ENCODE measurements at places on chromosomes 12 and 14.

DNA sequence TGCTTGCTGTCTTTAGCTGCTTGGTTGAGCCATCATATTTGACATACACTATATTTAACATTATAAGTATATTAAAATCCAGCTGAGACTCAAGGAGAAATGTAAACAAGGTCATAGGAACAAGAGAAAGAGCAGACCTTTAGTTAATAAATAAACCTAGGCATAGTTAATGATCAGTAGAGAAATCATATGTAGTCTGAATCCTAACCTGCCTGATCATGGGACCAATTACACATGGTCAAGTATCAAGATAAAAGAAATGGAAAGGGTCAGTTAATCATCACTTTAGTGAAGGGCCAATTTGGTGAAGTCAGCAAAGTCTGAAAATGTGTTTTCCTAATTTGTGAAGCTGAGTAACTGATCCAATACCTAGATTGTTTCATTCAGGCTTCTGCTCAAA is 7.5 kb downstream of the RNF212B start:
- no peak for DNase-seq

DNA sequence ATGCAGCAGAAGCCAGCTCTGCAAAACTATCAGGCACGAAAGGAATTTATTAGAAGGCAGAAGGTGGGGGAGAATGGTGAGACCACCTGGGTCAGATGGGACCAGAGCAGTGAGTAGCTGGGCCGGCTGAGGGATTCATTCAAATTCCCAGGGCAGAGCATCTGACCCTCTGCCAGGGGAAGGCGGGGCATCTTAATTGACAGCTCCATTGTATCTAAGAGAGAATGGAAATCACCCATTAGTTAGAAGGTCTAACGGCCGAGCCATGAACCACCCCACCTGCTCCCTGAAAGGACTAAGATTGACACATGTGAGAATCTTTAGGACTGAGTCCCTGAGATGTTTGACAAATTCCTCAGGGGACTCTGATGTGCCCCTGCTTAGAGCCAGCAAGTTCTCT is 83.7 kb downstream of the PHETA1 start:
- no peak for DNase-seq

DNA sequence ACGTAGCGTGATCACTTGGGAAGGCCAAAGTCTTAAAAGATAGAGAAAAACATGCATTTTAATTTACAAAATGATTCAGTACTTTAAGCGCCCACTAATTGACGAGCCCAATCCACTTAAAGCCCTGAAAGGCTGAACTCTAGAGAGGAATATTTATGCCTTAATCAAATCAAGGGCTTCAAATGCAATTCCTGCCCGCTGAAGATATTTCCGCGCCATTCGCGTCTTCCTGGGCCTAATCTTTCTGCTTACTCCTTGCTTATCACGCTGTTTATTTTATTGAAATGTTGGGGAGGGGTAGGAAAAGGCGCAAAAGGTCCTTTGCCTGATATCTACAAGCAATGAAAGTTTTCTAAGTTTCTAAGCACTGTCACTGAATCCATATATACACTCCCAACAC is 4.0 kb downstream of the TBX3 start:
- DNase-seq, result no peak

DNA sequence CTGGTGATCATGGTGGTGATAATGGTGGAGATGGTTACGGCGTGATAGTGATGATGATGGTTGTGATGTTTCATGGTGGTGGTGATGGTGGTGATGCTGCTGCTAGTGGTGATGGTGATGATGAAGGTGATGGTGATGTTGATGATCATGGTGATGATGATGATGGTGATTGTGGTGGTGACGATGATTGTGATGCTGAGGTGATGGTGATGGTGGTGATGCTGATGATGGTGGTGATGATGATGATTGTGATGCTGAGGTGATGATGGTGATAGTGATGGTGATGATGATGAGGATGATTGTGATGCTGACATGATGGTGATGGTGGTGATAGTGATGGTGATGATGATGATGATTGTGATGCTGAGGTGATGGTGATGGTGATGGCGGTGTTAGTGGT is 113.2 kb upstream of the EVL start:
- no peak for DNase-seq

- no peak for DNase-seq
These were observed 64.1 kb downstream of the RAD51B start for GRCh38 chr14:67883717-67884116.

DNA sequence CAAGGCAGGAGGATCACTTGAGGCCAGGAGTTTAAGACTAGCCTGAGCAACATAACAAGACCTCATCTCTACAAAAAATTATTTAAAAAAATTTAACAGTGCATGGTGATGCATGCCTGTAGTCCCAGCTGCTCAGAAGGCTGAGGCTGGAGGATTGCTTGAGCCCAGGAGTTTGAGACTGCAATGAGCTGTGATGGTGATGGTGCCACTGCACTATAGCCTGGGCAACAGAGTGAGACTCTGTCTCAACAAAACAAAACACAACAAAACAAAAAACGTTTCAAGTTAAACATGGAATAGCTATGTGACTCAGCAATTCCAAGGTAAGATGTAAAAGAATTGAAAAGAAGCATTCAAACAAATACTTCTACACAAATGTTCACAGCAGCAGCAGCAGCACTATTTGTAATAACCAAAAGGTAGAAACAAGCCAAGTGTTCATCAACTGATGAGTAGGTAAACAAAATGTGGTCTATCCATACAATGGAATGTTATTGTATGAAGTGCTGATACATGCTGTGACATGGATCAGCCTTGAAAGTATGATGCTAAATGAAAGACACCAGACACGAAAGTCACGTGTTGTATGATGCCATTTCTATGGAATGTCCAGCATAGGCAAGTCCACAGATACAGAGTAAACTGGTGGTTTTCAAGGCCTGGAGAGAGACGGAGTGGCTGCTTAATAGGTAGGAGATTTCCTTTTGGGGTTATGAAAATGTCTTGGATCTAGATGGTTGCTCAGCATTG is 31.4 kb downstream of the CFAP251 start:
- DNase-seq, result no peak

- DNase-seq, result no peak
These were observed 115.0 kb upstream of the EGLN3 start for GRCh38 chr14:34065690-34066391.

- DNase-seq, result no peak
These were observed 160.1 kb downstream of the KTN1 start for GRCh38 chr14:55739967-55740648.

- DNase-seq, result no peak
These were observed 8.2 kb upstream of the PARP11 start for GRCh38 chr12:3881281-3881950.

DNA sequence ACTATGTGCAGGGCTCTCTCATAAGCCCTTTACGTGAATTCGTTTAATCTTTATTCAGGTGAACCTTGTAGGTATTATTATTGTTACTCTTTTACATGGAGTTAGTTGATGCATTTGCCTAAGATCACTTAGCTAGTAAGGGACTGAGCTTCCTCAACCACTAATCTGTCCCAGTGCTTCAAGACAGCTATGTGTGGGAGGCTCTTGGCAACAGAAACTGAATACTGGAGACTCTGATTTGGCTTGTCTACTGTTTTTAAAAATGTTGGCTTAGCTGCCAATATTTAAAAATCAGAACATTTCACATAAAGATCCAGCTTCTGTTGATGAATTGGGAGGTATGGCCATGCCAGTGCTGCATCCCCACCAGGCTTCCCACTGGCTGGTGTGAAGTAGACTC is 6.8 kb downstream of the KNTC1 start:
- no peak for DNase-seq

- DNase-seq, result no peak
These were observed 1.5 kb upstream of the DIABLO start for GRCh38 chr12:122227341-122227740.

DNA sequence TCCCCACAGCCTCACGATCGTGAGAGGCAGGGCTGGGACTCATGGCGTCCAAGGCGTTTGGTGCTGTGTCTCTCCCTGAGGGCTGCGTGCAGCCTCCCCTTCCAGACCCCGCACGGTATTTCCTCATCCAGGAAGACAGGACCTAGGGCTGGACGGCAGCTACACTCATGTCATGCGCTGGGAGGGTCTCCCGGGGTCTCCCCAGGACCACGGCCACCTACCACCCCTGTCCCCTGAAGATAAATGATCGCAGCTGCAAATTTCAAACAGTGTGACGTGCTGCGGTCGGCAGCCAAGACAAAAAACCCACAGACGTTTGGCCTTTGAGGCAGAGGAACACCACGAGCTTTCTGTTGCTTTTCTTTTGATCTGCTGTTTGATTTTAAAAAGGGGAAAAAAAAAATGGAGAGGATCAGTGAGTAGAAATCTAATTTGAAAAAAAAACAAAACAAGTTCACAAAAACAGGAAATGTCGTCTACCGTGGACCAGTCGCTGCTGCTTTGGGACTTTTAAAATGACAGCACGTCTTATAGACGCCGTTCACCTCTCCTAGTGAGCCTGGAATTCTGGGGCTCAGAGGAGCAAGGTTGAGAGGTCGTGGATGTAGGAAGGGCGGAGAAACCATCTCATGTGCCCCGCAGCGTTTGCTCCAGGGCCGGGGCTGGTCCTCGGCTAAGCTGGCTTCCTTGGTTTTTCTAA is 237.6 kb downstream of the SLC41A2 start:
- no peak for DNase-seq

DNA sequence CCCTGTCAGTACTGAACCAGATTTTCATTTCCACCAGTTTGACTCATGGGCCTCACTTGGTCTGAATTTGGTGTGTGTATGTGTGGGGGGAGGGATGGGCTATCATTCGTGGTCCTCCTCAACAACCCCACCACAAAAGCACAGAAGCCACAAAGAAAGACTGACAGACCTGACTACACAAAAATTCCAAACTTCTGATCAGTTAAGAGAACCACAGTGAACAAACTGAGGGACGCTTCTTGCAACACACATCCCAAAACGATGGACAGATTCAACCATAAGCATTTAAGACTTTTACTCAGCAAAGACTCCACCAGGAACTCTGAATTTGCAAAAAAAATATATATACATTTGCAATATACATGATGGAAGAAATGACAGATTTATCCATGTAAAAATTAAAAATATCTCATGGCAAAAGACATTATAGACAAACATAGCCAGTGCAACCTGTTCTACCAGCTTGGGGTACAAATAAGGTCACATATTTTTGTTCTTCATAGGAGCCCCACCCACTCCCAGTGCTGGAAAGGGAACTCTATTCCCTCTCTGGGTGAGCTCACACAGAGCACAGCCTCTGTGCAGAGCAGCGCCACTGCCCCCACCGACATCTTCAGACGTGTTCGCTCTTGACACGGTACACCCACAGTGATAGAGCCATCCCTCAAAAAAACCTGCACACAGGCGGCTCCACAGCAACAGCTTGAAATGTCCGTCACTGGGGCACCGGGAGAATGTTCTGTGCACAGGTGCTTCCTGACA is 49.7 kb downstream of the JAG2 start:
- DNase-seq, result peak; percentile 1

DNA sequence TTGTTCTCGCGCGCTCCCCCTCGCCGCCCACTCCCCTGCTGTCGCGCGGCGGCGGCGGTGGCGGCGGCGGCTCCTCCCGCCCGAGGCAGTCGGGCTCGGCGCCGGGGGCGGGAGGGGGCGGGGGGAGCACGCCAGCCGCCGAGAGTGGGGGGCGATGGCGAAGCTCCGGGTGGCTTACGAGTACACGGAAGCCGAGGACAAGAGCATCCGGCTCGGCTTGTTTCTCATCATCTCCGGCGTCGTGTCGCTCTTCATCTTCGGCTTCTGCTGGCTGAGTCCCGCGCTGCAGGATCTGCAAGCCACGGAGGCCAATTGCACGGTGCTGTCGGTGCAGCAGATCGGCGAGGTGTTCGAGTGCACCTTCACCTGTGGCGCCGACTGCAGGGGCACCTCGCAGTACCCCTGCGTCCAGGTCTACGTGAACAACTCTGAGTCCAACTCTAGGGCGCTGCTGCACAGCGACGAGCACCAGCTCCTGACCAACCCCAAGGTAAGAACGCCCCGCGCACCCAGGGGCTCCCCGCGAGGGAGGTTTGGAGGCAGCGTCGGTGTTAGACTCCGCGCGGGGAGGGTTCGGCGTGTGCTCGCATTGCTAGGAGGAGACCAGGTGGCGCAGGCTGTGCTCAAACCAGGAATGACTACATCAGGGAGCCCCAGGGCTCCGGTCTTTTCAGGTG is 629 bp downstream of the KCNMB4 start:
- no peak for DNase-seq

DNA sequence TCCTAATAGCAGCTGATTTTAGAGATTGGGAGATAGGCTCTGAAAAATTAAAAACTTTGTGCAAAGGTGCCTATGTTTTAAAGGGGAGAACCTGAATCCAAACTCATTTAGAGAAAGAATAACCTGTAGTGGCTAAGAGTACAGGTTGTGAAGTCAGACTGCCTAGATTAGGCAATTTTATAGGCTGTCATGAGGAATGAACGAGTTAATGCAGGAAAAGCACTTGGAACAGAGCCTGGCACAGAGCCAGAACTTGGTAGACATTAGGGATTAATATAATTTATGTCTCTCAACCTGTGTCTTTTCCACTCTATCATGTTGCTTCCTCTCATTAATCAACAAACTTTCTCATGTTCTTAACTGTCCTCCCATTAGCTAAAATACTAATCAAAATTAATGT is 98.1 kb downstream of the WIF1 start:
- DNase-seq, result no peak

DNA sequence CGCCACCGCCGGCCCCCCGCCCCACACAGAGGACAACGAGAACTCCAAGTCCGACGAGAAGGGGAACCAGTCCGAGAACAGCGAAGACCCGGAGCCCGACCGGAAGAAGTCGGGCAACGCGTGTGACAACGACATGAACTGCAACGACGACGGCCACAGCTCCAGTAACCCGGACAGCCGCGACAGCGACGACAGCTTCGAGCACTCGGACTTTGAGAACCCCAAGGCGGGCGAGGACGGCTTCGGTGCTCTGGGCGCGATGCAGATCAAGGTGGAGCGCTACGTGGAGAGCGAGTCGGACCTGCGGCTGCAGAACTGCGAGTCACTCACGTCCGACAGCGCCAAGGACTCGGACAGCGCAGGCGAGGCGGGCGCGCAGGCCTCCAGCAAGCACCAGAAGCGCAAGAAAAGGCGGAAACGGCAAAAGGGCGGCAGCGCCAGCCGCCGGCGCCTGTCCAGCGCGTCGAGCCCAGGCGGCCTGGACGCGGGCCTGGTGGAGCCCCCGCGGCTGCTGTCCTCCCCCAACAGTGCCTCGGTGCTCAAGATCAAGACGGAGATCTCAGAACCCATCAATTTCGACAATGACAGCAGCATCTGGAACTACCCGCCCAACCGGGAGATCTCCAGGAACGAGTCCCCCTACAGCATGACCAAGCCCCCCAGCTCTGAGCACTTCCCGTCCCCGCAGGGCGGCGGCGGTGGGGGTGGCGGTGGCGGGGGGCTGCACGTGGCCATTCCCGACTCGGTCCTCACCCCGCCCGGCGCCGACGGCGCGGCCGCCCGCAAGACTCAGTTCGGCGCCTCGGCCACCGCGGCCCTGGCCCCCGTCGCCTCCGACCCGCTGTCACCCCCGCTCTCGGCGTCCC is 150.9 kb downstream of the EGLN3 start:
- DNase-seq, result no peak

GRCh38 chr12:53860426-53861345 is 77.9 kb upstream of the HOXC13 start:
- no peak for DNase-seq

- no peak for DNase-seq
These were observed 256.9 kb downstream of the ATXN7L3B start for GRCh38 chr12:74794522-74794921.

- no peak for DNase-seq
These were observed 56.8 kb upstream of the PARP11 start for GRCh38 chr12:3929875-3930615.

- no peak for DNase-seq
These were observed 69.8 kb upstream of the CLMN start for GRCh38 chr14:95389471-95390011.

GRCh38 chr12:3632754-3633153 is 120.2 kb downstream of the CRACR2A start:
- no peak for DNase-seq

- no peak for DNase-seq
These were observed 22.9 kb downstream of the CPSF2 start for GRCh38 chr14:92144708-92145107.
